ENCODE measurements at places on chromosomes 2 and 18.

- DNase-seq: no peak
These were observed 330.4 kb upstream of the FAM98A start for GRCh38 chr2:33929467-33929866.

GRCh38 chr2:15377202-15377601, 183.9 kb downstream of the NBAS start:
- no peak for DNase-seq

- no peak for DNase-seq
These were observed 311.3 kb upstream of the NT5C1B start for GRCh38 chr2:18900691-18901141.

DNA sequence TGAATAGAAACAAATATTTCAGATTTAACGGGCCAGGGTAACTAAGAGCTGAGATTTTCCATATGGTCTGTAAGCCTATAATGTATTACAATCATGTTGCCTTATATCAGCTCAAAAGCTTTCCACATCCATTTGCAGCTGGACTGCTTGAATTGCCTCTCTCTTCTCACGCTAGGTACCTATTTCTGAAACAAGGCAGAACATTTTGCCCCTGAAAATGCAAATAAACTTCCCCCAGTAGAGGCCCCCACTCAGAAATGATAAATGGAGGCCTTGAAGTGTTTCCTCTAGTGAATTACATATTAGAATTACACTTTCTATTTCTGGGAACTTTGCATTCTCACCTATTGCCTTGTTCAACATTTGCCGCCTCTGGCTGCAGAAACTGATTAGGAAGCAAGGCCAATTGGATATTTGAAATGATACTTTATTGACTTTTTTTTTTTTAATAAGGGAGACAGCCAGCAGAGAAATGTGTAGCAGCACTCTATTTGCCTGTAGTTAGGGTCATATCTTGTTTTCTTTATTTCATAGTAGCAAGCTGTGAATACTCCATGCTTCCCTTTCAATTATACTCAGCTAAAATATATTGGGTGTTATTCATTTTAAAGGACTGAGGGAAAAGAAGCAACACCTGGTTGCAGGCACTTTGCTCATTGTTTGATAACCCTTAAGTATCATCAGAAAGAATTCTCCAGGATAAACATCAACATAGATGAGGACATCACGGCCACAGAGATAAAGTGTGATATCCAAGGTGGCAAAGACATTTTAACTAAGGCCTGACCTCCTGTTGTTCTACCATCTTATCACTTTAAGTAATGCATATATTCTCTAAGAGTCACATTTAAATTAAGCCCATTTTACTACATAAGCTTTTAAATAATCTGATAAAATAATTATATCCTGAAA, 505.5 kb downstream of the LRRTM4 start:
- DNase-seq: no peak

DNA sequence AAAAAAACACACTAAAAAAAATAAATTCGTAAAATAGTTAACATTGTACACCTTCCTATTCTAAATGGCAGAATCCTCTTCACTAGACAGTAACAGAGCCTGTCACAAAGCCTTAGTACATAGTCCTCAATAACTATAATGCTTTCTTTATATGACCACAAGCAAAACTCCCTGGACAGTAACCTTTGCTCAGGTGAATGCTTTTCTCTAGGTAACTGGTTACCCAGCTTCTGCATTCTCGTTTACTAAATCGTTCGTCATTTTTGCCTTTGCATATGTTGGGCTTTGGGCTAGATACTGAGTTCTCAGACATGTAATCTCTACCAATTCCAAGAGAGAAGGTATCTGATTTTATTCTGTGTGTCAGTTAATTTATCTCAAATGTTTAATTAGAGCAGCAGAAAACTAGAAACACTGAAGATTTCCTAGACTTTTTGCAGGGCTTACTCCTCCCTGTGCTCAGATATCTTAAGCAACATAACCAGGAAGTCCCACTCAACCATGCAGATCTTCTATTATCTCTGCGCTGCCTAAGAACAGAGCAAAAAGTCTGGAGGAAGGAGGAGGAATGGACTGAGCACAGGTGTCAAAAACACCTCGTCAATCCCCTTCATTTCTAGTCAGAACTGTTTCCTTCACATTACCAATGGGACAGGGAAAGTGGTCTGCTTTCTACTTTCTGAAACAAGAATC, 247.7 kb downstream of the SOCS6 start:
- no peak for DNase-seq

- DNase-seq: no peak
These were observed 173.6 kb downstream of the CAMKMT start for GRCh38 chr2:44535376-44535775.

GRCh38 chr18:75574187-75574586, 146.7 kb upstream of the SMIM21 start:
- peak; percentile 2 for DNase-seq

DNA sequence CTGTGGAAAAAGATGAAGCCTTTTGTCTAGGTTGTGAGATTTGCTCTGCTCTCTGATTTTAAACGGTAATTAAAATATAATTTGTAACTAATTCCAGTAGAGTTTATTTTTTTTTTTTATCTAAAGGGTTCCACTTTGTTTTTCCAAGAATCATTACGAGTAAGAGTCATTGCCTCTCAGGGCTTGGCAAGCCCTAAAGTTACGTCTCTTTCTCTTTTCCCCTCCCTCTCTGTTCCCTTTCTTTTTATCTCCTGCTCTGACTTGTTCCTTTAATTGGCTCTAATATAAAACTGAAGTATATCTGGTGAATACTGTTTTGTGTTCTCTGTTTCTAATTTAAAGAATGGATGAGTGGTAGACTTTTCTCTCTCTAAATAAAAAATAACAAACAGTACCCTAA, 75.8 kb downstream of the CALCRL start:
- DNase-seq: no peak

- peak; percentile 11 for DNase-seq
These were observed 857 bp downstream of the RESP18 start for GRCh38 chr2:219331560-219332213.

DNA sequence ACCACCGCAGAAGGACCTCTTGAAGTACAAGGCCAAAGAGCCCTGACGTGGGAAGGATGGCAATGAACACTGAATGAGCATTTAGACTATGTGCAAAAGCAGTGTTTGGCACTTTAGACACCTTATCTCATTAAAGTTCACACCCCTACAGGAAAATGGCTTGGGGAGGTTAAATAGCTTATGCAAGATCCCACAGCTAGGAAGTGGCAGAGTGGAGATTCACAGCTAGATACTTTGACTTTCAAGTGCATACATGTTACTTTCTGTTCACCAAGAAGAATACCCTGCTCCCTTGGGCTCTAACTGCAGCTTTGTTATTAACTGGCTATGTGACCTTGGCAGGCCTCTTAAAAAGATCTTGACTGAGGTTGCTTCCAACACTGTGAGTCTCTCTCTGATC, 58.2 kb downstream of the ICOS start:
- no peak for DNase-seq

DNA sequence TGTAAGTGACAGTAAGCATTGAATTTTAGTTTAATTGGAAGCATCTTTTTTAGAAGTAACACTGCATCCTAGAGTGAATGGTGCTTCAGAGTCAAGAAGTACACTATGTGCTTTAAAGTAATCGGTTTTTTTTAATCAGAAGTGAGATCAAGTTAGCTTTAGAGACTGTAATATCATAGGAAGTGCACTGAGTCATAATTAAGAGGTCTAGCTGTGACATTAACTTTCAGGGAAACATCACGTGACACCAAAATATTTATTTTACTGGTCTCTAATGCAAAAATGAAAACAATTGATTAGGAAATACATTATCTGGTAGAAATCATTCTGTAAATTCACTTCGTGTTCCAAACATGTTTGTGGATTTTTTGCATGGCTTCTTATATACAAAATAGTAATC, 55.3 kb upstream of the KYNU start:
- no peak for DNase-seq

- peak; percentile 92 for DNase-seq
These were observed 106.4 kb upstream of the NCKAP5 start for GRCh38 chr2:133674433-133675331.

DNA sequence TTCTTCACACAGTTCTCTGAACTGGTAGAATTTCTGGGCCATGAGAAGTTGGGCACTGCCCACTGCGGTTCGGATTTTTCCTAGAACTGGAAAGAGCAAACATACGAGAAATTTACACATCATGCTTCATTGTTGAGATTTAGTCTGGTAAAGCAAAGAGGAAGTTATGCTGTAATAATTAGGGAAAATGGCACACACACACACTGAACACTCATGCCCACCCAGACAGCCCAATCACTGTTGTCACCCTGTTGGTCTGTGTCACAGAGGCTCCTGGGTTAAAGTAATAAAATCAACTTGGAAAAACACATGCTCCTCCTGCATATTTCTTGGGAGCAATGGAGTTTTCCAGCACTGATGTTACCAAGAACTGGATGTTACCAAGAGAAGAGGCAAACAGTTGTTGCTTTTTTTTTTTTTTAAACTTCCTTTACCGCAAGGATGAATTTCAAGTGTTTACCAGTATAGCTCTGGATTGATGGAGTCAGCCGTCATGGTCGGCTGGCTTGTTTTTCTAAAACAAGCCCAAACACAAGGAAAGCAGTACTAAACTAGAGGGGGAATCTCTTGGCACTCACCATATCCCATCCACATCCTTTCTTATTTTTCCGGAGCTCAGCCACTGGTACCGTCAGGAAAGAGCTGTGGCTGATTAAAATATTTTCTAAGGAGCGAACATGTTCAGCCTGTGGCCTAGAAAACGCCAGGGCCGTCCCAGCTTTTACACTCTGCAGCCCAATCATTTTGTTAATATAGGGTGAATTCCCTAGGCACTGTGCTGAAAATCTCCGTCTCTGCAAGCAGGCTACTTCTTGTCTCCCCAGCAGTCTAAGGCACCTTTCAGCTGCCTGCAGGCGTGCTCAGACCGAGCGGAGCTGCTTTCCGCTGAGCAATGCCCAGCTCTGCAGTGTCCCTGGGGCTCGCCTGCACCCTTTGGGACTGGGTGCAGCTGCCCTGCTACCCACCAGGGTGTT, 58.9 kb downstream of the TGIF1 start:
- DNase-seq: no peak

DNA sequence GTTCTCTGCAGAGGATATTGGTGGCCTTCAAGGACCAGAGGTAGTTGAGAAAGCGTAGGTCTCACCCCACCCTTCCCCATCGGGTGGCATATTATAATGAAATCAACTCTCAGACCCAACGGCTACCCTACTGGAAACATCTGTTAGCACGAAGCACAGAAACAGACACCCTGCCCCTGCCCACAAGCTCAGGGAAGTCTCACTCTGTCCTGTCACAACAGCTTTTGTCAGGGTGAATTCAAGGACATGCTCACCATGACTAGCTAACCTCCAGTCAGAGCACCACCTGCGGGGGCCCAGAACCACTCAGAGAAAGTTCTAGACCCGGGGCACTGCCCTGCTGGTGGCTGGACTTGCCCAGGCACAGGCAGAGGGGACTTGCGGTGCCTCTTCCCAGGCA, 3.5 kb upstream of the B3GNT7 start:
- no peak for DNase-seq

DNA sequence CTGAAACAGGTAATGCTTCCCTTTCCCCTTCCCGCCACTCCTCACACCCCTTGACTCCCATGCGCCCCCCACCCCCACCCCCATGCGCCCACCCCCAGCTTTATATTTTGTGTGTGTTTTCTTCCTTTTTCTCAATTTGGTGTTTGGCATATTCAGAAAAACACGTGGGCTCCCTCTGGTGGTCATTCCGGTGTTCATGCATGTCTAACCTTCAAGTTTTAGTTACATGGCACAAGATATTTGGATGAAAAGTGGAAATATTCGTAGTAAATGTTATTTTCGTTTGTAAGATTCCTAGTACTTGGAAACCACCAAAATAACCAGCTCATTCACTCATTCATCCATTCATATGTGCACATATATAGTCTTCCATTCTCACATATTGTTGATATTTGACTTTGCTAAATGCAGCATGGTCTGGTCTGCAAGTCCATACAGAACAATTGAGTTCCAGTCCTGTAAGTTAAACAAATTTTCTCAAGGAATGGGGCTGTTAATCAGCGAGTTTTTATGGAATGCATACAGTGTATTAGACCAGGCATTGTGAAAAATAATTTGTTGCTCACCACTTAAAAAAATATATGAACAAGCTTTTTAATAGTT, 143.6 kb upstream of the MAP3K20 start:
- no peak for DNase-seq

DNA sequence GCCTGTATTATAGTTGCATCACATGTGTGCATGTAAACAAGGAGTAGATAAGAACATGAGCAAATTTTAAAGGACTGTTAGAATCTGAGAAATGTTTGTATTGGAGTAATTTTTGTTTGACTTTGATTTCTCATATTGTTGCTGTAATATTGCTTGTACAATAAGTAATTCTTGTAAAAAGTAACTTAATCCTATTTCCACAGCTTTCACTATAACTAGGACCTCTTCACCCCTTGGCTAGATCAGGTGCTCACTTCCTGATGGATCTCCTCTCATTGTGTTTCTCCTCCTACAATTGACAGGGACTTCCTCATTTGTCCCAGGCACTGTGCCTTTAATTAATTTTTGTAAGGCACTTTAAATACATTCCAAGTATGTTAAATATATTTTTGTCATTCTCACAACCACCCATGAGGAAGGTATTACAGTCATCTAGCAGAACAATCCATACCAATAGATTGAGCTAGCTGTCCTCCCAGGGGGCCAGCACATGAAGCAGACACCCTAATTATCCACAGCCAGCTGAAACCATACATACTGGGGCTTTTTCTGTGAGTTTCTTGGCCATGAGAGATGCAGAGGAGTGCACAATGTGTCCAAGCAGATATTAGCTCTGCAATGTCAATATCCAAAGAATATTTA, 359.5 kb upstream of the ACVR2A start:
- DNase-seq: no peak

DNA sequence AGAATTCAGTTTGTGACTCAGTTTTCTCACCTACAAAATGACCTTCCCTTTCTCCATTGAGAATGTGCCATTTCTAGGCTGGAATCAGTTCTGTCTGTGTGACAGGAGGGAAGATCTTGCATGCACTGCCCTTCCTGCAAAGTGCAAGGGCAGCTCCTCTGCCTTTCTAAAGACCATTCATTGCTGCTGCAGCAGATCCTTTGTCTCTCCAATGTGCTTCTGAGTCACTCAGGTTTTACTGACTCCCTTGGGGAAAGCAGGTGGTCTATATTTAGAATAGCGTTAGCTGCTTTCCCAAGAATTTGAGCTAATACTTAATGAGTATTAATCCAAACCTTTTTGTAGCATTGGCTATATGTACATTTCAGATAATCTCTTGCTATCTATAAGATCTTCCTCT, 62.5 kb downstream of the DAW1 start:
- DNase-seq: no peak

GRCh38 chr2:241961454-241961853, 91.9 kb downstream of the RTP5 start:
- DNase-seq: no peak

GRCh38 chr2:108637304-108637669, 82.0 kb upstream of the RANBP2 start:
- DNase-seq: no peak

DNA sequence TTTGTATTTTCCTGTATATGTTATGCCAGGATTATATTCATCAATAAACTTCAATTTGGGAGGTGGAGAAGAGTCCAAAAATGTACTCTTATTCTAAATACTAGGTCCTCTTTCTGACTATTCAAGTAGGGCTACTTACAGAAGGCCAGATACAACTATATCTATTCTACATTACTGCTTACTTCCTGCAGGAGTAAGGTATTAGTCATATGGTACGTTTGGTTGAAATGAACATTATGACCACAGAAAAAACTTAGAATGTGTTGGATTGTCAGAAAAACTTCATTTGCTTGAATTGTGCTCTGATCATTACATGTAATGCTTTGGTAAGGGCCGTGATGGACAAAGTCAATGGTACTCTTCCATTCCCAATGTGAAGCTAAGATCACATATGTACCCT, 35.0 kb downstream of the STAT4 start:
- DNase-seq: no peak
